NCI-H82 (cell line): ENCODE measurements at places on chromosomes 2 and 18.
A peak's percentile ranks its signal among the peaks of the same experiment; 100 is the strongest.

DNA sequence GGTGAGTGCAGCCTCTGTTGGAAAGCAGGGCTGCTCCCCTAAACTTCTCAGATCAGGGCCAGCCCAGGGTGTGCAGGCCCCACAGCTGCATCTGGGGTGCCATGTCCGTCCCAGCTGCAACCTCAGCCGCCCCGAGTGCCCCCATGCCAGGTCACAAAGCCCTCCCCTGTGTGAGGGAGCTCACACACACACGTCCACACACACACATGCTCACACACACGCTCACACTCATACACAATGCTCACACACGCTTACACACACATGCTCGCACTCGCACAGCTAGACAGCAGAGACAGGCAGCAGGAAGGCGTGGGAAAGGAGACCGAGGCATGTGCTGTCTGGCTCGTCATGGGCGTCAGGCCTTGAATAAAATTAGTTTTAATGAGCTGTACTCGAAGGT, 55.4 kb downstream of the ADI1 start:
- DNase-seq: no peak

DNA sequence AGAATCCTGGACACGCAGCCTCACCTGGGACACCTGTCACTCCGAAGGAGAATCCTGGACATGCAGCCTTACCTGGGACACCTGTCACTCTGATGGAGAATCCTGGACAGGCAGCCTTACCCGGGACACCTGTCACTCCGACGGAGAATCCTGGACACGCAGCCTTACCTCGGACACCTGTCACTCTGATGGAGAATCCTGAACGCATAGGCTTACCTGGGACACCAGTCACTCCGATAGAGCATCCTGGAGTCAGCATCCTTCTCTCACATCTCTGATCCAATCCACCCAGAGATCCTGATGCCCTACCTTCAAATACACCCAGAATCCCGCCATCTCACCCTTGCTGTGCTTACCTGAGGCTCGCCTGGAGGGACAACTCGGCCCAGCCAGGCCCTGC, 154.9 kb downstream of the NDUFA10 start:
- no peak for DNase-seq

DNA sequence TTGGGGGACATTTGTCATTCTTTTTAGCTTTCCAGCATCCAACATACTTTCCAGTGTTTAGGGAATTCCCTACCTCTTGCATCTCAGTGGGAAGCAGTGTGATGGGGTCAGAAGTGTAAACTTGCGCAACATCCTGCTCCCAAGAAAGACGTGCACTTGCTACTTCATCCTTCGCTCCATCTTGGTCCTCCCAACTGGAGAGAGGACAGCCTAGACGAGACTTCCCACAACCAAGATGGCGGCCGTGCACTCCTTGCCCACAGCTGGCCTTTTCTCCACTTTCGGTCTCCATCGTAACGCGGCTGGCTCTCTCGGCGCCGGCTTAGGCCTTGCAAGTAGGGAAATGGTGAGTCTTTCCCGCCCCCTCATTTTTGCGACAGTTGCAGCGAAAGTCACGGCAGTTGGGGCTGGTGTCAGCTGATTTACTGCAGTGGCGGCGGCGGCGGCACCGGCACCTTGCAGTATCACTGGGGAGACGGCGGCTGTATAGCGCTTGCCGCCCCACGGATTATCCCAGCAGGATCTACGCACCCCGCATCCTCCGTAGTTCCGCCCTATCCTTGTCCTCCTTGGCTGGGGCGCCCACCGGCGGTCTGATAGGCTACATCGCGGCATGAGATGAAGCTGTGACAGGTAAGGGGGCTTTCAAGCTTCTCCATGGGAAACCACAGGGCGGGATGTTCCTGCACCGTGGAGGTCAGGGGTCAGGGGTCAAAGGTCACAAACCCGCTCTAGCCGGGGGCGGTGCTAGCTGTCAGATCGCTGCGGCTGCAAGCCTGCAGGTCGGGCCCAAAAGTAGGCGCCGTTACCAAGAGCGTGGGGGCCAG, at the start of gene WDR7:
TSS of gene WDR7 (plus strand) at position 416 of the 827 bp plus-strand sequence. CDS start 21,157 bp downstream, outside the sequence.
- peak; percentile 98 for DNase-seq

DNA sequence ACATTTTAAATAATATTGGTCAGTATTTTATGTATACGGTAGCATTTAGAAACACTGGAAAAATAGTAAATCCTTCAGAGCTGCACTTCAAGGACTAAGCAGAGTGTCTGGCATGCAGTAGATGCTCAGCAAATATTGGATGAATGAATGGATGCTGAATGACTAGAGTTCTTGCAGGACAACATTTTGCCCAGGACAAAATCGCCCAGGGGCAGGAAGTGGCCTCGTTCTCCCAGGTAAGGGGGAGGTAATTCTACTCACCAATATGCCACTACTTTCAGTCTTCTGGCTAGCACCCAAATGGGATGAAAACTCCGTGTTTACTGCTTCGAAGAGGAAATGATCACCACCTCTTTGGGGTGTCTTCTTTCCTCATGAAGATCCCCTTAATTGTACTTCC, 4.0 kb upstream of the DGUOK start:
- no peak for DNase-seq

DNA sequence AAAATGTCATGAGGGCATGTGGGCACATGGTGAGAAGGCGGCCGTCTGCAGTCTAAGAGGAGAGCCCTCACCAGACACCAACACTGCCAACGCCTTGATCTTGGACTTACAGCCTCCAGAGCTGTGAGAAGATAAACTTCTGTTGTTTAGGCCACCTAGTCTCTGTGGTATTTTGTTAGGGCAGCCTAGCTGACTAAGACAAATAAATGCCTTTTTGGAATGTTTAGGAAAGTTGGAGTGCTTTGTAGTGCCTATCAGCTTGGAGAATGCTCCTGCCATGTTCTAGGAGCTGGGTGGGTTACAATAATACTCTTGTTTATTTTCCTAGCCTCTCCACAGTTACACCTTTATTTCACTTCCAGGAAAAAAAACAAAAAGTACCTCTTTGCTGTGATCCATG, 92.0 kb downstream of the SPP2 start:
- no peak for DNase-seq

DNA sequence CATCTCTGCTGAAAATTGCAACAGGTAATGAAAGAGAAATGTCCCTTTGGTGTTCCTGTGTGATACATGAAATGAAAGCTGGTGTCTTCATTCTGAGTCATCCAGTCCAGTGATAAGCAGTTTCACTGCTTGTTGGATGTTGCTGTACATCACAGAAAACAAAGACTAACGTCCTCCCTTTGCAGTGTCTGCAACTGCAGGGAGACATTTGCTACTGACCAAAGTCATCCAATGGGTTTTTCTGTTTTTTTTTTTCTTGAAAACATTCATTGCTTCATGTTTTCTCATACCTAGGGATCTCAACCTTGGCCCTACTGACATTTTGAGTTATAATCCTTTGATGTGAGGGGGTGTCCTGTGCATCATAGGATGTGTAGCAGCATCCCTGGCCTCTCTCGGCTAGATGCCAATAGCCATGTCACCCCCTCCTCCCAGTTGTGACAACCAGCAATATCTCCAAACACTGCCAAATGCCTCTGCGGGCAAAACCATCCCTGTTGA, 63.6 kb upstream of the FZD5 start:
- no peak for DNase-seq

GRCh38 chr18:8264861-8265411, 344.3 kb upstream of the RAB12 start:
- peak; percentile 43 for DNase-seq

DNA sequence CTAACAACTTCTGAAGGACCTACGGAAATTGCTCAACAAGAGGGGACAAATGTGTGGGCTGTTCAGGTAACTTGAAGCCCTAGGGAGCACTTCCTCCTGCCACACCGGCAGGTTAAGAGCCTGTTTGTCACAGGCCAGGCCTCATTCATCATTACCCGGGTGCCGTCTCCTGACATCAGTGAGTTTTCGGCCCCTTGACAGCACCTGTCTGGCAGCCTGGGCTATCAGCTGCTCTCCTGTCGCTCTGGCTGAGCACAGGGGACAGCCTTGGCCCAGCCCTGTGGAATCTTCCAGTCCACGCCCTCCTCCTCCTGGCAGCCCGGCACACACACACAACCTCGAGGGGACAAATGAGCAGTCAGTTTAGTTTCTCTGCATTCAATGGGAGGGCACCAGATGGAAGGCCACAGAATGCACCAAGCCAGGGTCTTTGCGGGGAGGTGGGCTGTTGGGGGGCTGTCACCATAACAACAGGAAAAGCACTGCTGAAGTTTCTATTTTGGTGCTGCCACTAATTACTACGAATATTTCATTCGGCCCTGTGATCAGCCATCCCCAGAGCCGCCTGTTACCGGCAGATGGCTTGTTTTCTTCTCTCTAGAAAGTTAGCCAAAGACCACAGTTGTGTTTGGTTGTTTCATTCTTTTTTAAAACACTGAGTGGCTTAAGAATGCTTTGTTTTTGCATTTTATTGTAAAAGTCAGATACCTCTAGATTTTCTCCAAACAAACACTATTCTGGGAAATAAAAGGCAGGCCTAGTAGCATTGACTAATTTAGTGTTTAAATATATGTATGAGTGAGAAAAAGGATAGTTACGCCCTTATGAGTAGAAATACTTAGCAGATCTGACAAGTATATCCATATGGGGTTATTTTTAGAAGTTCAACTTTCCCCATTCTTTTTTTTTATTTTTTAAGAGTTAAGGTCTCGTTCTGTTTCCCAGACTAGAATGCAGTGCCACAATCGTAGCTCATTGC, 189.9 kb upstream of the NDUFV2 start:
- DNase-seq: no peak

- DNase-seq: peak; percentile 71
Measured at GRCh38 chr2:230160112-230160660, 59.6 kb downstream of the SP110 start.

GRCh38 chr2:223957092-223957851, at the start of gene MRPL44:
MRPL44 (plus strand) TSS chr2:223957463; CDS start chr2:223957473, 10 bp downstream.
- DNase-seq: peak; percentile 98

- DNase-seq: no peak
Measured at GRCh38 chr2:159186462-159186861, 100.0 kb downstream of the WDSUB1 start.

DNA sequence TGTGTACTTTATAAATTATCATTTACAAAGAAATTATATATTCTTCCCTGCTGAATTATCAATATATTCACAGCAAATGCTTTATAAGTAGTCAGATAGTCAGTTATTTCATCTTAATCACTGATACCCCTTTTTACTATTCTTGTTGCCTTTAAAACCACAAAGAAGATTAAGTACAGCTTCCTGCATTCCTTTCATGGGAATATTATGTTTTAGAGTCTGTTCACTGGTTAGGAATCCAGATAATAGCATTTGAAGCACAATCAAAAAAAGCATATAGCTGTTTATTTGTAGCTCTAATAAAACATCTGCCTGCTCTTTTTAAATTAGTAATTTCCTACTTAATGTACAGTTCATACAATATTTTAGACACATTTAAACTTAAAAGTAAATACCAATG, 508.9 kb downstream of the FBXO15 start:
- peak; percentile 5 for DNase-seq

DNA sequence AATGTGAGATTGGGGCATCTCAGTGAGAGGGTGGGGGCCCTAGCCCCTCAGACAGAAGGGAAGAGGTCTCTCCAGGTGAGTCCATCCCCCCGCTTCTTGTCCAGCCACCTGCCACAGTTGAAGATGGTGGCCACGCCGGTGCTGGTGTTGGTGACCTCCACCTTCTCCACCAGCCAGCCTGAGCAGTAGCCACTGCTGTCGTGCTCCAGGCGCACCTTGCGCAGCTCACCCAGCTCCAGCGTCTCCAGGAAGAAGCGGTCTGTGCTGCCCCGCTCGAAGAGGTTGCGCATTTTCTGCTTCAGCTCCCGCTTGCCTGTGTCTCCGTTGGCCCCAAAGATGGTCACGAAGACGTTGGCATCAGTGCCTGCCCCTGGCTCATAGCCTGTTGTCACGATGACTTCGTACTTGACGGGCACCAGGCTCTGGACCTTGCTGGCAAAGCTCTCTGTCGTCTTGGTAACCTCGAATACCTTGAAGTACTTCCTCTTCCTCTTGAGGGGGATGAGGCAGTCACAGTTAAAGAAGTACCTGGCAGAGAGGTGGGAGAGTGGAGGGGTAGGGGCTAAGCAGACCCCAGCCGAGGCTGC, 179.5 kb downstream of the LOXHD1 start:
- DNase-seq: no peak

- DNase-seq: no peak
Measured at GRCh38 chr18:10487154-10487553, 32.7 kb downstream of the APCDD1 start.

- DNase-seq: no peak
Measured at GRCh38 chr2:236178890-236179235, 10.7 kb upstream of the GBX2 start.

GRCh38 chr2:27133195-27133875, 1.1 kb downstream of the PREB start:
- DNase-seq: no peak

DNA sequence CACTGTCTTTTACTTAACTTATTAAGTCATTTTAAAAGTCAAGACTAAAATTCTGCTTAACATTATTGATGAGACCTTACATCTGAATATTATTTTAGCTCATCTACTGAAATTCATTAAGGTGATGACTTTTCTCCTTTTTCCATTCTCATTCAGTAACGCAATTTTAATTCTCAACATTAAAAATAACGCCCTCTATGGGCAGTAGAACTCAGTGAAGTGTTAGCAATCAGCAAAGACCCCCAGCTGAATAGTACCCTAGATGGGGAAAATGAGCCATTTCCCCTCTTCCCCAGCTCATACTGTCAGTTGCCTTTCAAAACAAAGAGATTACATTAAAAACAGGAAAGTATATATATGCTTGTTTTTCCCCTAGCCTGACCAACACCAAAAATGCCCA, 203.3 kb downstream of the NR4A2 start:
- peak; percentile 5 for DNase-seq

- DNase-seq: peak; percentile 24
Measured at GRCh38 chr2:26414311-26414710, 12.6 kb downstream of the DRC1 start.

DNA sequence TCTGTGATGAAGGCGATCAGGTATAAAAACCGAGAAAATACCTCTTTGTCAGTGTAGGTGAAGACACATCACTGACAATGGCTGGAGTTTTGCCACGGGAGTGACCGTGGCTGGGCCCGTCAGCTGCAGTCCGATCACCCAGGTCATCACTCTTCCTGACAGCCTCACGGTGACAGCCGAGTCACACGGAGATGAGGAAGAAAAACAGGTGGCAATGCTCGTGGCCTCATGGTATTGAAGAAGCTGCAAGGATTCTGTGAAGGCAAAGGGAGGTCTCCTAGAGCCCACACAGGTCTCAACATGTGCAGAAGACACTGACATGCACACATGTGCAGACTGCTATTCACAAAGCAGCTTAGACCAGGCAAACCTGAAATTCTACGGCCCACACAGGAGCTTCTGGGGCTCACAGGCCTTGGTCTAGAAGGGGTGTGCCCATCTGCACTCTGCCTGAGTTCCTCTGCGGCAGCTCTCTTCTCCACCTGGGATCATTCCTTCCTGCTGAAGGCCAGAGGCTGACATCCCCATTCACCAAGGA, 7.4 kb downstream of the COPS9 start:
- no peak for DNase-seq
